ENCODE measurements at places on chromosomes 2 and 18.

DNA sequence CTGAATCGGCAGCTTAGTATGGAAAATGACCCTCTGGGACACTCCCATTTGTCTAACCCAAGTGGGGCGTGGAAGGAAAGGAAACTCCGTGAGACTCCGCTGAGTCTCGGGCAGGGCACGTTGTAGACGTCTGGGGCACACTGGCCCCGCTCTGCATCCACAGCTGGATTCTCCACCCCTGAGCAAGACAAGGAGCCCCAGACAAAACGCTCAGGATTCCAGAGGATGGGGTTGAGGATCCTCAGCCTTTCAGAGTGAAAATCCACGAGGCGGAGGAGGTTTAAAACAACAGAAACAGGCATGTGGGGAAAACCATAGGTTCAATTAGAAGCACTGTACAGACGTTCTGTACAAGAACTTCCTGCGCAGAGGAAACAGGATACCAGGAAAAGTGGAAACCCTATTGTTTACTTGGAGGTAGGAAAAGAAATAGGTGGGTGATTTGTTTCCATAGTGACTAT is 124.9 kb upstream of the ZNF236 start:
- peak; percentile 20 for DNase-seq

GRCh38 chr2:126908721-126909177 is 10.1 kb downstream of the TEX51 start:
- DNase-seq: no peak

DNA sequence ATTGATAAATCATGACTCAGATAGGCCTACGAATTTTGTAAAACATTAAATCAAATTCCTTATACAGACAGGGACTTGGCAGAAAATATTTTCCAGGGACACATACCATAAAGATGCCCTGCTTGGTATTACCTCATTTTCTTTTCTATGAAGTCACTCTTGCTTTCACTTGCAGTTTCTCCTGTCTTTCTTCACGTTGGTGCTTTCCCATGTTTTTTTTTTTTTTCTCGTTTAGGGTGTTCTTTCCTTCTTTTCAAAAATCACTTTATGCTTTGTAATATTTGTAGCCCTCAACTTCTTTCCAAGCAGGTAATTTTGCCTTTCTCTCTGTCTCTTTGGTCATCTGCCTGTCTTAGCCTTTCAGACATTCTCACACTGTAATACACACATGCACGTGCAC is 40.7 kb downstream of the CDC42EP3 start:
- DNase-seq: peak; percentile 61

DNA sequence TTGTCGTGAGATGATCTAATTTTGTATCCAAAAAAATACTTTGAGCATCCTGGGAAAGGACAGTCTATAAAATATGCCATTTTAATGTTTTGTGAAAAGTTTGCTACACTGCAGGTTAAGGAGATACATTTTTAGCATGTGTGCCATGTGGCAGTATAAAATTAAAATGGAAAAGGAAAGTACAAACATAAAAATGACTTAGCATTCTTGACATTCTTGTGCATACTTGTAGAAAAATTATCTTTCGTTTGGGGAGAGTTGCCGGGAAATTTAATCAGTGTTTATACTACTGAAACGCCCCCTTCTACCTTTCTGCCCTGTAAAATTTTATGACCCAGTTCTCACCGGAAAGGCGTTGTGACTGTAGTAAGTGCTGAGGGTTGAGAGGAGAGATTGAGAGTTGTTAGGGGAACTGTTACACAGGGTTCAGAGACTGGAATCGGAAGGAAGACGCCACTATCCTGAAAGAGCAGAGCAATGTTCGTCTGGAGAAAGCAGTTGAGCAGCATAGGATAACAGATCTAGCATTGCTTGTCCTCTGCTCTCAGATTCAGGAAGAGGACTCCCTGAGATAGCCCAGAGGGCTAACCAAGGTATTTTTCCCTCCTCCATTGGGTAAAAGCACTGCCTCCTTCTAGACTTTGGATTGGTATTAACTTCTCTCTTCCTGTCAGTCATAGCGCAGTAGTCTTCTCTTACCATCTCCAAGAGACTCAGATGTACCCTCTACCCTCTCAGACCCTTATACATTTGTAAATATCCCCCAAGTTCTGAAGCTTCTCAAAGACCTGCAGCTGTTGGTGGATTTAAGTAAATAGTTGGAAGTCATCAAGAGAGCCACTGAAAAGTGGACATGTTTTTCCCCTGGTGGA is 2.7 kb downstream of the CDH20 start:
- DNase-seq: no peak

DNA sequence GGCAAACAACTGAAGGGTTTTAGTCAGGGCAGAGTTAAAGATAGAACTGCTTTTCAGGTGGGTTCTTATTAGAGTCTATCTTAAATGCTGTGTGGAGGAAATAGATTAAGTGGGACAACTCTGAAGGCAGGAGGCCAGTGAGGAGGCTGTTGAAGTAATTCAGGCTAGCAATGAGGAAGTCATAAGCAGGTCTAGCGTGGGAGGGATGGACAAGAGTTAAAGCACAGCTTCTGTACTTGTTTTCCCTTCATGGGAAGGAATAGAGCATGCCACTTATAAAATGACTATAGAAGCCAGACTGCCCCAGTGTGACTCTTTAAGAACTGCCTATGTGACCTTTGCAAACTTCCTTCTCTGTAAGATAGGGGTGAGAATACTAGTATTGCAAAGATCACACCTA is 202.0 kb upstream of the LRRTM1 start:
- DNase-seq: no peak

GRCh38 chr2:194562329-194562728 is 1094.7 kb upstream of the SLC39A10 start:
- no peak for DNase-seq

- no peak for DNase-seq
Measured at GRCh38 chr18:59681521-59682004, 15.7 kb downstream of the CCBE1 start.

- no peak for DNase-seq
Measured at GRCh38 chr2:152766928-152767327, 48.5 kb downstream of the ARL6IP6 start.

- DNase-seq: no peak
Measured at GRCh38 chr2:64112016-64112415, 32.2 kb downstream of the PELI1 start.

DNA sequence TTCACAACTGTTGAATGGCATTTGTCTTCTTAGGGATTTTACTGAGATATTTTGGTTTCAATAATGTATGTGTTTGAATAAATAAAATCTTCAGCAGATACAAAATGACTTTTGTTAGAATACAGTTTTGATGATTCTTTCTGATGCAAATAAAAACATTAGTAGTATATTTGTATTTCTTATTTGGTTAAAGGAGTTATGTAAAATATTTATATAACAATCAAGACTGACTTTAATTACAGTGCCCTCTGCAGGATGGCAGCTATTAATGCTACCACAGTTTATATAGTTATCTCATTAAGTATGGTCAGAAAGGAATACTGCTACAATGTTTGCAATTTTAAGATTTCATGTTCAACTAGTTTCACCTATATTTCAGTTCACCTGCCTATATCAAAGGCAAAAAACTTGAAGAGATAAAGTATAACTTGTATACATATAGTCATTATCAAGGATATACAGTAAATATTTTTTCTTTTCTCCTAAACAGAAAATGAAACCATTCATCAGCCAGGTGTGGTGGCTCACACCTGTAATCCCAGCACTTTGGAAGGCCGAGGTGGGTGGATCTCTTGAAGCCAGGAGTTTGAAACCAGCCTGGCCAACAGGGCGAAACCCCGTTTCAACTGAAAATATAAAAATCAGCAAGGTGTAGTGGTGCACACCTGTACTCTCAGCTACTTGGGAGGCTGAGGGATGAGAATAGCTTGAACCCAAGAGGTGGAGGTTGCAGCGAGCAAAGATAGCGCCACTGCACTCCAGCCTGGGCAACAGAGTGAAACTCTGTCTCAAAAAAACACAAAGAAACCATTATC is 19.8 kb downstream of the ARL5A start:
- peak; percentile 60 for DNase-seq

- no peak for DNase-seq
Measured at GRCh38 chr2:208356846-208357574, 49.6 kb upstream of the PTH2R start.

DNA sequence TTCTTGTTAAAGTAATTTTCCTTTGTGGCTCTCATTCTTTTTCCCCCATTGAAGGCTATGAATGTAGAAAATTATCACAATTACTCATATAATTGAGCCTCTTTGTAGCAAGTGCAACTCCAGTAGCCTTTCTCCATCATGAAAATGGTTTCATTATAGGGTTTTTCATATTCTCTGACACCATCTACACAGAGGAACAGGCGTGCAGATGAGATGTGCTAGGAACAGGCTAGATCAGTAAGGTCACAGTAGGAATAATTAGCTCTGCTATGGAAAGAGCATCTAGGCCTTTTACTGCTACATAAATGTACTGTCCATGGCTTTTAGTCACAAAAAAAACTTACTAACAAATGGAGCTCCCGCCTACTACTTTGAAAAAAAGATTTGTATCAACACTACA is 12.6 kb upstream of the DLX1 start:
- no peak for DNase-seq

GRCh38 chr2:142918624-142919023 is 41.2 kb downstream of the KYNU start:
- DNase-seq: no peak

GRCh38 chr2:195520671-195521155 is 136.3 kb upstream of the SLC39A10 start:
- no peak for DNase-seq

- peak; percentile 61 for DNase-seq
Measured at GRCh38 chr2:32496662-32497061, 131.2 kb upstream of the TTC27 start.

DNA sequence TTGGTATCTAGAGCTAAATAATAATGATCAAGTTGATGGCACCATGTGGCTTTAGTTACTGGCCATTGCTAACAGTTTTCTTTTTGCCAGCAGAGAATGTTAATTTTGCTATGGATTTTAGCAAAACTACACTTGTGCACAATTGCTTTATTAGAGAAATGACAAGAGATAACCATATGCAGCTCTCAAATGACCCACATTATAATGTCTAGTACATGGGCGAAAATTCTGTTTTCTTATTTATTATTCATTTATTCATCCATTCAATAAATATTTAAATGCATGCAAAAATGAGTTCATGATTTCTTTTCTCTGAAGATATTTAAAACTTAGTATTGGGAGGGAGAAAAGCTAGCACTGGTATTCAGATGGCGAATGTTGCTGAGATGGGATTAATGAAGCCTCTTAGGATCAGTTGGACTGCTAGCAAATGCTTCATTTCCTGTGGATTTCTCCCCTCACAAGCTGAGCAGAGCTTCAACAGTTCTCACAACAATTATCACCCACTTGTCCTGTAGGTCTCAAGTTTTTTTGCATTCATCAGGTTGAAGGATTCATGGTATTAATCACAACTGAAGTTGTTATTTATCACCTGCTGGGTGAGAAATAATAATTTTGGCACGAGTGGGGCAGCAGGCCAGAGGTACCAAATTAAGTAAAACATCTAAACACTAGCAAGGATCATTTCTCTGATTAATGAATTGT is 95.2 kb downstream of the MTX2 start:
- no peak for DNase-seq

Measured in suppressor macrophage treated with lipopolysaccharide for 1 hour (primary cell).